ENCODE measurements at places on chromosomes 2 and 18.
A peak's percentile ranks its signal among the peaks of the same experiment; 100 is the strongest.

- DNase-seq, result peak; percentile 76
Observed at GRCh38 chr2:96839293-96839874, 4.4 kb downstream of the ANKRD23 start.

GRCh38 chr2:178025551-178026185 lies 46.9 kb downstream of the PDE11A start:
- no peak for DNase-seq

GRCh38 chr2:23586741-23587306 lies 201.8 kb downstream of the KLHL29 start:
- no peak for DNase-seq

GRCh38 chr2:5364361-5364760 lies 327.8 kb upstream of the SOX11 start:
- DNase-seq, result no peak

- no peak for DNase-seq
Observed at GRCh38 chr2:160417745-160418397, 75.7 kb downstream of the RBMS1 start.

- no peak for DNase-seq
Observed at GRCh38 chr18:69002233-69002632, 204.4 kb downstream of the CCDC102B start.

- no peak for DNase-seq
Observed at GRCh38 chr2:102826904-102827303, 65.1 kb downstream of the TMEM182 start.

GRCh38 chr2:10544252-10544651 lies 96.1 kb upstream of the ODC1 start:
- DNase-seq, result peak; percentile 38

DNA sequence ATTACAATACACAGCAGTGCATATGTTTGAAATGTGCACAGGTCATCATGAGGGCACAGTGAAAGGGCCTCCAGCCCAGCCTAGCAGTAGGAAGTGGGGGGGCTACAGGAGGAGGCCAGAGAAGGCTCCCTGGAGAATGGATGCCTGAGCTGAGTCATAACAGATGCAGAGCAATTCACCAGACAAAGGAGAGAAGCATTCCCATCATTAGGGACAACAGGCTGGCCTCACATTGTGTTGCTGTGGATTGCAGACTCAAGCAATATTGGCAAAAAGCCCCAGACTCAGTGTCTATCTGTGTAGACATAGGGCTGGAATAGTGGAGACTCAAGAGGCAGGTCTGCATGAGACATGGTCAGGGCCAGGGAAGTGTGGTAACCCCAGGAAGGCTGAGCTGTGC lies 329.9 kb downstream of the DLGAP1 start:
- no peak for DNase-seq

DNA sequence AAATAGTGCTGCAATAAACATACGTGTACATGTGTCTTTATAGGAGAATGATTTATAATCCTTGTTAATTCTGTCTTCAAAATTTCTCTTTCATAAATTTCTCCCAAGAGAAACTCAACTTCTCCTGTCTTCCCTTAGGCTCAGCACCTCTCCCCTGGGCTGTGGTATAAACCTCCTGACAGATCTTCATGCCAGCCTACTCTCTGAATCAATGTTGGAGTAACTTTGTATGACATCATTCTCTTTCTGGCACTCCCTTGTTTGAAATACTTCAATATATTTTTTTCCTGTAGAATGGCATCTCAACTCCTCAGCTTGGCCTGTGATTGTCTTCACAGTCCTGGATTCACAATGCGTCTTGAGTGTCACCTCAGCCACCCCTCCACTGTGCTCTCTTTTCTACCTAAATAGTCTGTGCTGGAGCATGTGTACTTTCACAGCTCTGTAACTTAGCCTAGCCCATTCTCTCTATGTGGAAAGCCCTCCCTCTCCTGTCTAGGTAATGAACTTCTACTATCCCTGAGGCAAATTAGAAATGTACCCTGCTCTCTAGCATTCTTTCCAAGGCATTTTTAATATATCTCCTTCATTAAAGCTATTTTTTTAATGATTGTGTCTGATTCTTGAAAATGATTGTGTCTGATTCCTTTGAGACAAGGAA lies 649.9 kb upstream of the FANCL start:
- no peak for DNase-seq

- no peak for DNase-seq
Observed at GRCh38 chr2:205682971-205683501, 735 bp downstream of the NRP2 start.

GRCh38 chr2:19988600-19988999 lies 1.3 kb downstream of the WDR35 start:
- no peak for DNase-seq

- DNase-seq, result no peak
Observed at GRCh38 chr2:42298132-42298531, 62.9 kb downstream of the COX7A2L start.

DNA sequence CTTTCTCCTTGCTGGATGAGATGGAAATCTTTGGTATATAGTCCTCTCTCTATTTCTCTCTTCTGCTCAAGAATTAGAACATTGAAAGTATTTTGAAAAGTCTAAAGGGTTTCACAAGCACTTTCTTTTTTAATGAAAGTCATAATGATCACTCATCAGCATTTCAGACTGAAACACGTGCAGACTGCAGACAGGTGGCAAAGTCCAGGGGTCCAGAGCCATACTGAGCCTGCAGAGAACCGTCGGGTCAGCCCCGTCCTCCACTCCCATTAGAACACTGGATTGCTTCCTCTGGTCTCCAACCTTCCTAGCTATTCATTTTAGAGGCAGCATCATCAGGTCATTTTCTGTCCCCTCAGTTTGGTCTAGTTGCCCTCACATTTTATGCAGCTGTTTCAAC lies 3.1 kb downstream of the TMEM247 start:
- DNase-seq, result no peak

GRCh38 chr2:11582862-11583752 lies 49.3 kb downstream of the GREB1 start:
- DNase-seq, result peak; percentile 43

GRCh38 chr2:231429152-231429551 lies 33.6 kb downstream of the B3GNT7 start:
- no peak for DNase-seq

- DNase-seq, result no peak
Observed at GRCh38 chr2:222283634-222284033, 15.2 kb downstream of the PAX3 start.

DNA sequence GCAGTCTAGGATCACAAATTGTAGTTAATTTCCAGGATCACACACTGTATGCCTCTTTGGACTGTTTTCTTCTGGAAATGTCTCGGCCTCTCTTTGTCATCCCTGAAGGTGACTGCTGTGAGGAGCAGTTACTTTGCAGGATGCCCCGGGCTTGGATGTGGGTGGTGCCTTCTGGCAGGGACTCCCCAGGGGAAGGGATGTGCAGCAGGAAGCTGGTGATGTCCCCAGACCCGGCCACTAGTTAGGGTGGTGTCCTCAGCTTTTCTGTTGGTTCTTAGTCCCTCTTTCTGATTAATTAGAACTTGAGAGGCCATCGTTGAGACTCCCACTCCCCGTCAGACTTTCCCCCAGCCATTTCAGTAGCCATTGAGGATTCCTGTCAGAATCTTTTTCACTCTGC lies 286.6 kb upstream of the HDAC4 start:
- DNase-seq, result no peak

GRCh38 chr2:152730591-152731333 lies 12.3 kb downstream of the ARL6IP6 start:
- DNase-seq, result peak; percentile 37

GRCh38 chr2:134736167-134736880 lies 17.5 kb upstream of the TMEM163 start:
- no peak for DNase-seq

- no peak for DNase-seq
Observed at GRCh38 chr2:164565359-164565758, 55.9 kb downstream of the GRB14 start.

All from T-helper 9 cell (primary cell).